ENCODE measurements at places on chromosomes 5 and 9.
A peak's percentile ranks its signal among the peaks of the same experiment; 100 is the strongest.

DNA sequence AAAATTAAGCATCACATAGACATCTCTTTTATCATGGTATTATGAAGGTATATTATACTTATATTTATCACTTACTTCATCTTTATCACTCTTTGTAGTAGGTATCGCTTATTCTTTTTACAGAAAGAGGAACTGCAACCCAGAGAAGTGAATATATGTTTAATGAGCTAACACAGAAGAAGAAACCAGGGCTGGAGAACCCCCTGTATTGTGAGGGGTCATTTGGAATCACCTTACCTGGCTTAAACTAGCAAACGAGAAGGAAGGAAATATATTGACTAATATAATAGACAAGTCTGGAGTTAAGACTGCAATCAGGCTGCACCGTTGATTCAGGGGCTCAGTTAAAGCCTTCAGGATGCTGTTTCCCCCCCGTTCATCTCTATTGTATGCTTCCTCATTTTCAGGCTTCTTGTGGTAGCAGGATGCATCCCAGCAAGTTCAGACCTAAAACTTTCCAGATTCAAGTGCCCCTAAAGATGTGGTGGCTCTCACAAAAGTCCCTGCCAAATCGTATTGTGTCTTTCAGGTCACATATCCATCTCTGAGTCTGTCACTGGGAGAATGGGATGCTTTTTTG lies 146.4 kb downstream of the GCNT1 start:
- no peak for DNase-seq

DNA sequence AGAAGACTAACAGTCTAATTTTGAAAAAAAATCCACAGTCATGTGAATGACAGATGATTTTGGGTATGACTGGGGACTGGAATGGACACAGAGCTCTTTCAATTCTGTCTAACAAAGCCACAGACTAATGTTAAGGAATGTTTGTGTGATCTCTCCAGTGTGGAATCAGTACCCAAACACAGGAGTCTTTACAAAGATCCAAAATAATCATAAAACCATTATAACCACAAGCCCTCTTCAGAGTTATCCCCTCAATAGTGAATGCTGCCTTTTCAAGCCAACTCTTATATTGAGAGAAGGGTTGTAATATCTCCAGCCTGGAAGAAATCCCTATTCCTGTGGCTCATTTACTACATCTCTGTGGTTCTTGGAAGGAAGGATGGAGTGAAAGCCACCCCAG lies 552.0 kb upstream of the CLINT1 start:
- DNase-seq = no peak

GRCh38 chr5:164651546-164652275 lies 1146.3 kb downstream of the MAT2B start:
- DNase-seq = no peak

GRCh38 chr9:90523958-90524357 lies 118.7 kb downstream of the DIRAS2 start:
- DNase-seq = no peak

DNA sequence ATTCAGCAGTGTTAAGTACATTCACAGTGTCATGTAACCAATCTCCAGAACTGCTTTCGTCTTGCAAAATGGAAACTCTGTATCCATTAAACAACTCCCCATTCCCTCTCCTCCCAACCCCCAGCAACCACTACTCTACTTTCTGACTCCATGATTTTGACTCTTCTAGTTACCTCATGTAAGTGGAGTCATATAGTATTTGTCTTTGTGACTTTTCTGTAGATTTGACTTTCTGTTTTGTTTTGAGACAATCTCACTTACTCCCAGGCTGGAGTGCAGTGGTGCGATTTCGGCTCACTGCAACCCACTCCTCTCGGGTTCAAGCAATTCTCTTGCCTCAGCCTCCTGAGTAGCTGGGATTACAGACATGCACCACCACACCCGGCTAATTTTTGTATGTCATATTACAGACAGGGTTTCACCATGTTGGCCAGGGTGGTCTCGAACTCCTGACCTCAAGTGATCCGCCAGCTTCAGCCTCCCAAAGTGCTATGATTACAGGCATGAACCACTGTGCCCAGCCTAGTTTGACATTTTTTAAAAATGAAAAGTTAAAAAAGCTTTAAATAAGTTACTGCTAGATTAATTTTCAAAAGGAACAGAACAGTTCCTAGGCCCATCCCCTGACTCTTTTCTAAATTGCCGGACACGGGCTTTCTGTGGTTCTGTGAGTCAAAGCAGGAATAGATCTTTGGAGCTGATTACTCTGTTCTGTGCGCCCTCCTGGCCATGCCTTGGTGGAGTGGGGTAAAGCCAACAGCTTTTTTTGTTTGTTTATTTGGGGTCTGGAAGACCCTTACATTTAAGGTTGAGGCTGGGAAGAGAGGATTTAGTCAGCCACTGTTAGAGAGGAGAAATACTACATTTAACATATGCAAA lies 59.3 kb downstream of the RALGPS1 start:
- no peak for DNase-seq

- no peak for DNase-seq
Observed at GRCh38 chr5:87053146-87053545, 214.5 kb upstream of the RASA1 start.

- DNase-seq = no peak
Observed at GRCh38 chr5:175889910-175890684, 18.7 kb downstream of the CPLX2 start.

DNA sequence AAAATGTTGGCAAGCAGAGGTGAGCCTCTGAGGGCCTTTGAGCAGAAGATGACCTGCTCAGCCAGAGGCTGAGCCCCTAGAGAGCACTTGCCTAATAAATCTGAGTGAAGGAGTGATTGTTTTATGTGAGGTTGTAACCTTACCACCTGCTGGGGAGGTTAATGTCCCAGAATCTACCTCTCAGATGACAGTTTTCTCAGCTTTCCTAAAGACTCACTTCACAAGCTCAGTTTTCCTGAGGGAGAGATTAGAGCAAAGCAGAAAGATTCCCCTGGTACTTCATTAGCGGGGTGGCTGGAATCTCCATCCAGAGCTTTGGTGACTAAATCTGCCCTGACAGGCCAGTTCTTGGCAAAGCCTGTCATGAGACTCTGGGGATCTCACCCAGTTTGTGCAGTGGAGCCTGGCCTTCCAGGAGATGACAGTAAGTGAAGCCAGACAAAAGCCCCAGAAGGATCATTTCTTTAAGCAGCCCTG lies 48.8 kb upstream of the GALNT10 start:
- no peak for DNase-seq

GRCh38 chr5:39331861-39332381 lies 32.4 kb downstream of the C9 start:
- DNase-seq = no peak

- DNase-seq = no peak
Observed at GRCh38 chr9:79080536-79080935, 491.2 kb upstream of the TLE4 start.

- DNase-seq = no peak
Observed at GRCh38 chr5:39825301-39825700, 400.5 kb upstream of the DAB2 start.

DNA sequence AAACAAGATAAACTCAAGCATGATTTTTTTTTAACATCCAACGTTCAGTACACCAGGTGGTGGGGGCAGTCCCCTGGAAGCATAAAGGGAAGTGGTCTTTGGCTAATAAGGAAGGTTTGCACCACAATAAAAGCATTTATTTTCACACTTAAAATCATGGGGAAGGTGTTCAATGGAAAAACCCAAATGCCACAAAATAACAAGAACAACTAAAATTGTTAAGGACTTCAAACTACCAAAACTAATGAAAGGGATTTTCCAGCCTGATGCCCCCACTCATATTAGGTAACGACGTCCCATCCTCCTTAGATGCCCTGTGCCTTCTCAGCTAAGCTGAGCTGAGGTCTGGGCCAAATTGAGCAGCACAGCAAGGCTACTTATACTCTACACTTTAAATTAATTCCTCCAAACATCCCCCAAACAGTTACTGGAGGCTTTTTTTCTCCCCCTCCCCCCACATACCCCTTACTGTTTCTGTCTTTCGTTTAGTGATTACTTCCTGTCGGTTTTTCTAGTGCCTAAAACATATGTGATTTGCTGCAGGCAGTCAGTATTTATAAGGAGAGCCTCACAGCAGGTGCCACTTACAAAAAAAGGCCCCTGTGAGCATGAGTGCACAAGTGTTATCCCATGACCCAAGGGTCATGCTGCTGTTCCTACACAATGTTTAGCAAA lies 259.7 kb upstream of the ZNF608 start:
- no peak for DNase-seq

DNA sequence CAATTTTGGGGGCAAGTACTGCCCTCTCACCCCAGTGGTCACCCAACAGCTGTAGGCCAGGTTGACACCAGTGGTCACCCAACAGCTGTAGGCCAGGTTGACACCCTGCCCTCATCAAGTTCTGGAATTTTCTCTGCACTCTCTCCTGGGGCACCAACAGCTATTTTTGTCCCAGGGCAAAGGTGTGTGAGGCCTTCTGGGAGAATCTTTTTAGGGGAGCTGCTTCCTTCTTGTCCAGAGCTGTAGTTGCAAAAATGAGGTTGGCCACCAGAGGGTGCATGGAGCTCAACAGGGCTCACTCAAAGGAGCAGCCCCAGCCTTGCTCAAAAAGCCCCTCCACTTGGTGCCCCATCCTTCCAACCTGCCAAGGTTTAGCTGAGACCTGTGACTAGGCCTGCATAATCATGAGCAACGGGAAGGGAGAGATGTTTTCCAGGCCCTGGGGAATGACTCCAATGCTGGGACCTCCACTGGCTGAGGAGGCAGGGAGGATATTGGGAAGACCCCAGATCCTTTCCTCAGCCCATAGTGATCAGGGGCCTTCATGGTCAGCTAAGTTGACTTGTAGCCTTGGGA lies 10.6 kb upstream of the P4HA2 start:
- peak; percentile 90 for DNase-seq

GRCh38 chr5:84036842-84037241 lies 316.2 kb upstream of the HAPLN1 start:
- DNase-seq = no peak

DNA sequence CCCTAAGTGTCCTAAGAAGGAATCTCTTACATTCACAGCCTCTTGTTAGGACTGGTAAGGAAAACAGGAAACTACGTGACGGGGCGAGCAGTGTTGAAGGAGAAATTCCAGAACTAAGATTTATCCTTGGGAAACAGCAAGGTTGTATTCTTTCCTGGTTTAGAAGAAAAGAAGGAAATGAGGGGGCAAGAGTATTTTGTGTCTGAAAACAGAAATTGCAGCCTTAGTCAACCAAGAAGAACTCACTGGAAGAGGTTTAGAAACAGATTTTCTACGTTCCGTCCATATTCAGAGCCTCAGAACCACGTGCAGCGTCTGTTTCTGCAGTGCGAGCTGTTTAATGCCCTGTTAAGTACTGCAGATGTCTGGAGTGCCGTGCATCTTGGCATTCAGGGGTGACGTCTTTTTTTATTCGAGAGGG lies 75.2 kb downstream of the GOLPH3 start:
- DNase-seq = no peak

GRCh38 chr5:17305017-17305416 lies 87.6 kb downstream of the BASP1 start:
- no peak for DNase-seq

DNA sequence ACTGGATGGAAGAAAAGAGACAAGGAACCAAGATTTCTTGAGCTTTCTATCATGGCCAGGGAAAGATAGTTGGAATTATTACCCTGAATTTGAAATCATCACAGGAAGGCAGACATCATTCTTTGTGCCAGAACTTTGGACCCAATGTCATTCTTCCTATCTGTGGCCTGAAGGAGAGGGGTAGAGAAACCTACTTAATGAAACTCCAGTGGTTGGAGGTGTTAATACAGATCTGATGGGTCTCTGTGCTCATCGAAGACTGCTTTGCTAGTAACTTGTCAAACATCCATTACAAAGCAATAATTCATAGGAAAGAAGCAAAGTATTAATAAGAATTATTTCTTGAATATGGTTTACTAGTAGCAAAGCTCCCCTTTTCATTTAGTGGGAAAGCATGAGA lies 26.9 kb downstream of the PRLR start:
- no peak for DNase-seq

GRCh38 chr5:135645336-135646180 lies 66.8 kb upstream of the CXCL14 start:
- DNase-seq = no peak

DNA sequence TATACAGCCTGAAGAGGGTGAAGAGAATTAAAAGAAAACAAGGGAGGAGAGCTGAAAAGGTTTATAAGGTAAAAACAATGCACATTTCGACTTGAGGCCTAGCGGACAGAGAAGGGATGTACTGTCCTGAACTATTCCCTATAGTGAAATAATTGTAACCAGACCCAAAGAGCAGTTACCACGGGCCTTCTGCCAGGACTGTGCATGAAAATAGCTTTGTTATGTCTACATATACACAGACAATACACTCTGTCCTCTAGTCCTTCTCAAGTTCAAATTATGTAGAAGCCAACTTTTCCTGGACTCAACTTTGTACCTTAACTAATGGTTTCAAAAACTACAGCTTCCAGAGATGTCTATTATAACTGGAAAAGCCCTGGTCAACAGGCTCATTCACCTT lies 223.7 kb downstream of the PCSK5 start:
- no peak for DNase-seq

- DNase-seq = no peak
Observed at GRCh38 chr5:156396063-156396829, 69.3 kb downstream of the SGCD start.

GRCh38 chr5:174459832-174460448 lies 264.4 kb upstream of the MSX2 start:
- no peak for DNase-seq

GRCh38 chr5:173325091-173325698 lies 3.0 kb downstream of the STC2 start:
- DNase-seq = no peak

DNA sequence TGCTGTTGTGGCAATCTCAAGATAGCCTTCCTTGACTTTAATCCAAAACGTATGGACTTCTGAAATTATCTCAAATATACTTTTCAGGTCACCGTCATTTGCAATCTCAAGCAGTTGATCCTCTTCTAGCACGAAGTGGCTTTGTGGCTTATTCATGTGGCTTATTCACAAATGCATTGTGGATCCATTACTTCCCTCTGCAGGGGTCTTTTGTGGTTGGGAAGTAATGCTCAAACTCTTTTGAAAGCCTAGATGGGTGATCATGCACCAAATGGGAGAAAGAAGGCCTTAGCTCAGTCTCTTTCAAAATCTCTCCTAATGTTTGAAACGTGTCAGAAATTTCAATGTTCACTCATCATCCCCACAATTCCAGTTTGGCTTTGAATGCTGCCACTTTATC lies 597.2 kb upstream of the CDH10 start:
- no peak for DNase-seq

- peak; percentile 6 for DNase-seq
Observed at GRCh38 chr5:9545992-9546851, at the start of gene SEMA5A. TSS of gene SEMA5A (minus strand) at chr5:9546075. CDS start at chr5:9379946, 166,129 bp downstream.

GRCh38 chr5:14400085-14400484 lies 181.5 kb upstream of the OTULINL start:
- DNase-seq = no peak

DNA sequence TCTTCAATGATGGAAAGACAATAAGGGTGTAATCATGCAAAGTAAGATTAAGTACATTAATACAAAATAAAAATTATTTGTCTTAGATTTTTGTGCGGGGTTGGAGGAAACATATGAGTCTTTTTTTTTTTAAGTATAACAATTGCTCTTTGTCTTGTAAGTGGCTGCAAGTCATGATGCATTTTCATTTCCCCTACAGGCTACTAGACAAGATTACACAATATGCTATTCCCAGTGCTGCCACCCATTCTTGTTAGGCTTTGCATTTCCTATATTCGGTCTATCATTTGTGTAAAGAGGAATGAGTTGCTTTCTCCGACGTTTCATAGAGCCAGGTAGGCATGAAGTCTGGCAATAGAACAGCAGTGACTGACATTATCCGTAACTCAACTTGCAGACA lies 294.2 kb upstream of the CYLC2 start:
- no peak for DNase-seq

GRCh38 chr5:133205204-133205603 lies 153.4 kb downstream of the HSPA4 start:
- no peak for DNase-seq

- no peak for DNase-seq
Observed at GRCh38 chr9:87063871-87064270, 116.6 kb upstream of the GAS1 start.
